ENCODE measurements at places on chromosomes 16 and 17.

GRCh38 chr17:14150619-14151018 lies 81.3 kb downstream of the COX10 start:
- no peak for DNase-seq

- no peak for DNase-seq
Measured at GRCh38 chr16:56689171-56689570, 6.9 kb downstream of the MT1X start.

- no peak for DNase-seq
Measured at GRCh38 chr17:60231234-60231633, 81.5 kb downstream of the CA4 start.

- no peak for DNase-seq
Measured at GRCh38 chr17:37842401-37842800, 81.8 kb upstream of the TBC1D3K start.

DNA sequence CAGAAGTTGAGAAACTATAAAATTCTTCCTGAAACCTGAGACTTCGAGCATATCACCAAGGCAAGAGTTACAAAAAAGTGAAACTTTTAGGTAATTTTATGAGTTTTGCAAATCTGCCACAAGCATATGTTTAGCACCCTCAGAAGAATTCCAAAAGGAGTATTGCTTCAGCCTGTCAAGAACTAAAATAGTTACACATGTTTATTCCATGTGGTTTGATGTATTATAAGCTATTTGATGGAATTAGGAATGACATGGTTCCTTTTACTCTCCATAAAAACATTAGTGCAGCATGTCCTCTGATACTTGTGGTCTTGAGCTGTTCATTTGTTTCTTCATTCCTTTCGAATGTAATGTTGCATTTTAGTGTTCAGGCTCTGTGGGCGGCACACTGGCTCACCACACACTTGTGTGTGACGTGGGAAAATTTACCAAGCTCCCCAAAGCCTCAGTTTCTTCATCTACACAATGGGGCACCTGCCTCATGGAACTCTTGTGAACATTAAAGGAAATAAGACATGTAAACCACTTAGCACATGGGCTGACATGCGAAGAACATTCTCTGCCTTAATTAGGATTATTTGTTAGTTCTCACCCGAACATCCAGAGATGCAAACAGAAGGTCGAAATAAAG lies 204.2 kb upstream of the FOXF1 start:
- DNase-seq: no peak

DNA sequence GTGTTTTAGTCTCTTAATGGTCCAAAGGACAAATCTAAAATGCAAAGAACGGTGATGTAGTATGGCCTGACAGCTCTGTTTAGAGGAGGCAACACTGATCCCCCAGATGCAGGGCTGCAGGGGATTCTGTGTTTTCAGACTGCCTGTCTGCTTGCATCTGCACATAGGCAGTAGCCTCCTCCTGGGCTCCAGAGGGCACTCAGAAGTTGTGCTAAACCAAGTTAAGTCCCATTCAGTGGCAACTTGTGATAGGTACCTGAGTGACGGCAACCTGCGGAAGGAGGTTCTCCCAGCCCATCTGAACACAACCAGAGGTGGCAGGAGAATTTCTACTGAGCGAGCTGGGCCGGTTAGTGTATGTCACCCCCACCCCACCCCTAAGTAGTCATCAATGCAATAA lies 9.9 kb downstream of the HAS3 start:
- DNase-seq: no peak

DNA sequence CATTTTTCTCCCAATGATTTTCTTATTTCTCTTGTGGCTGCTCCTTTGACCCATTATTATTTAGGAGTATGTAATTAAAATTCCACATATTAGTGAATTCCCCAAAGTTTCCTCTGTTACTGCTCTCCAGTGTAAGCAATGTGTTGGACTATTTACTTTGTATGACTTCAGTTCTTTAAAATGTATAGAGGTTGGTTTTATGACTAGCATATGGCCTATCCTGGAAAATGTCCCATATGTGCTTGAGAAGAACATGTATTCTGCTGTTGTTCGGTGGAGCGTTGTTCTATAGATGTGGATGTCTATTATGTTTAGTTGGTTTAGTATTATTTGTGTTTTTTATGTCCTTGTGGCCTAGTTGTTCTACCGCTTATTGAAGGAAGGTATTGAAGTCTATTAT lies 6.0 kb upstream of the NT5M start:
- DNase-seq: no peak

DNA sequence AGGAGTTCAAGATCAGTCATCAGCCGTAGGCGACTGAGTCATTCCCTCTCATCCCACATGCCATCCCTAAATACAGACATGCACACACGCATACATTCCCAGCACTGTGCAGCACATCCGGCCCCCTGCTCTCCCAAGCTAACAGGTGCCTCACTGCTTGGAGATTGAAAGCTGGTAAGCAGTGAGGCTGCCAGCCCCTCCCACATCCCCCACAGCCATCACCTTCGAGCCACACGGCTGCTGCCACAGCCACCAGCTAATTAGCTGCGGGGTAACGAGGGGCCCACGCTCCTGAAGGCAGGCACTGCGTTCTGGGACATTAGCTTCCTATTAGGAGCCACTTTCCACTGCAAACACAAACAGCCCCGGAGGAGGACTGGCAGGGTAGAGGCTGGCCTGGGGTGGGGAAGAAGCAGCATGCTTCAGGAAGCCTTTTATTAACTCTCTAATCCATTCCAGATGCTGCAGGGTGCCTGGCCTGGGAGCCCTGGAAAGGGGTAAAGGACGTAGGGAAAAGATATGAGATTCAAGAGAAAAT lies 179.6 kb downstream of the CCT6B start:
- no peak for DNase-seq

DNA sequence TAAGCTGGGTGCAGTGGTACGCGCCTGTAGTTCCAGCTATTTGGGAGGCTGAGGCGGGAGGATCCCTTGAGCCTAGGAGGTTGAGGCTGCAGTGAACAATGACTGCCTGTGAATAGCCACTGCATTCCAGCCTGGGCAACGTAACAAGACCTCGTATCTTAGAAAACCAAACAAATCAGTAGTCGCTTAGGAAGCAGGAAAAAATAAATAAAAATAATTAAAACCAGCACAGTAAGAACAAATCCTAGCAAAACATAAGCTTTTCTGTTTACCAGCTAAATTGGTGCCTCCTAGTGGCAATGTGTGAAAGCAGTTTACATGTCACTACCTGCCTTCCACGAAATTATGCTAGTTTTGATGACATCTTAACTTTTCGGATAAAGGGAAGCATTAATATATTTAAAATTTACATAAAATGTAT lies 1.3 kb downstream of the ARMC5 start:
- no peak for DNase-seq

- peak; percentile 87 for DNase-seq
Measured at GRCh38 chr16:84511180-84511800, 6.8 kb upstream of the MEAK7 start.

DNA sequence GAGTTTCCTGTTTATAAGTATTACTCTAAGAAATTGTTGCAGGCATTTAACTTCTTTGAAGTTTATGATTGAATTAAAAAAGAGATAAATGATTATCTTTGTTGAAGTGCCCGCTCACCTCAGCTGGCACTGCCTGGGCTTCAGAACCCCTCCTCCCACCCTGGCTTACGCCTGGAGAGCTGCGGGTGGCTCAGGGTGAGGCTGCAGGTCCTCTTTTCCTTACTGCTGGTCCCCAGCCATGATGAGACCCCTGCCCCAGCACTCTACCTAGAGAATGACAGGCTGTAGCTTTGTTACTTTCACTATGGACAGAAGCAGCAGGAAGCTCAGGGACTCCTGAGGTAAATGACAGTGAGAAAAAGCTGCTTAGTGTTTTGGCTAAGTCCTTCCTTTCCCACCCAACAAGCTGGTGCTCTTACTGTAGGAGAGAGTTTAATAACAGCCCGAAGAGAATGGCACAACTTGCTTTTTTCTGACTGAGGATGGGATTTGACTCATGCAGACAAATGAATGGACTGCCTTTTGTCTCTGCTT lies 62.1 kb downstream of the EPN2 start:
- DNase-seq: no peak

DNA sequence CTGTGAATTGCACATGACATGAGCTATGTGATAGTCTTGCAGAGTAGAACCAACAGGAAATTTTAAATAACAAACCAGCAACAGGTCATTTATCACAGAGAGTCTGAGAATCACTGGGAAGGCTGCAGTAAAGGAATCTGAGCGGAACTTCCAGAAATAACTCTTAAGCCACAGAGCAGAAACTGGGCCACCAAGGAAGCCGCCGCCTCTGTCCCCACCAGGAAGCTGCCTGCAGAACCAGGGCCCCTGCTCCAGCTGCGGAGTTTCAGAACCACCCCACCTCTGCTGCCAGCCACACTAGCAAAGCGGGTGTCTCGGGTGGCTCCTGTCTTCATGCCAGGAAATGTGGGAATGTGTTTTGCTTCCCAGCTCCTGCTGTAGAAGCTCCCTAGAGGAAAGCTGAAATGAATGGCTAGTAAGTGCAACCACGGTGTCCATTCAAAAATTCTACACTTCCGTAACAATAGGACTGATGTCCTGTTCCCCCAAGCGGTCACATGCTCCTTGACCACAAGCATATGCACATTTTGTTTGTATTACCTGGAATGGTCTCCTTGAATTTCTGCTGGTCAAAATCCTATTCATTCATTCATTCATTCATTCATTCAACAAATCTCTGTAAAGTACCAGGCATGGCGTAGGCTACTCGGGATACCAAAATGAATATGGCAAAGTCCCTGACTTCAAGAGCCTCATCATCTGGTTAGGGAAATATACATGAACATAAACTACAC lies 7.7 kb upstream of the ITPRIPL2 start:
- no peak for DNase-seq

DNA sequence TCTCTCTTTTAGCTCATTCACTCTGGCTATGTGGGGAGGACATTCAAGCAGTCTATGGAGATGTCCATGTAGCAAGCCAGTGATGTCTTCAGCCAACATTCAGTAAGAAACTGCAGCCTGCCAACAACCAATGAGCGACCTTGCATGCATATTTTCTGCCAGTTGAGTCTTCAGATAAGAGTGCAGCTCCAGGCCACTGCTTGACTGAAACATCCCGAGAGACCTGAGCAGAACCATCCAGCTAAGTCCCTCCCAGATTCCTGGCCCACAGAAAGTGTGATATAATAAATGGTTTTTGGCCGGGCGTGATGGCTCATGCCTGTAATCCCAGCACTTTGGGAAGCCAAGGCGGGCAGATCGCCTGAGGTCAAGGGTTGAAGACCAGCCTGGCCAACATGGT lies 10.5 kb upstream of the C17orf58 start:
- DNase-seq: no peak

DNA sequence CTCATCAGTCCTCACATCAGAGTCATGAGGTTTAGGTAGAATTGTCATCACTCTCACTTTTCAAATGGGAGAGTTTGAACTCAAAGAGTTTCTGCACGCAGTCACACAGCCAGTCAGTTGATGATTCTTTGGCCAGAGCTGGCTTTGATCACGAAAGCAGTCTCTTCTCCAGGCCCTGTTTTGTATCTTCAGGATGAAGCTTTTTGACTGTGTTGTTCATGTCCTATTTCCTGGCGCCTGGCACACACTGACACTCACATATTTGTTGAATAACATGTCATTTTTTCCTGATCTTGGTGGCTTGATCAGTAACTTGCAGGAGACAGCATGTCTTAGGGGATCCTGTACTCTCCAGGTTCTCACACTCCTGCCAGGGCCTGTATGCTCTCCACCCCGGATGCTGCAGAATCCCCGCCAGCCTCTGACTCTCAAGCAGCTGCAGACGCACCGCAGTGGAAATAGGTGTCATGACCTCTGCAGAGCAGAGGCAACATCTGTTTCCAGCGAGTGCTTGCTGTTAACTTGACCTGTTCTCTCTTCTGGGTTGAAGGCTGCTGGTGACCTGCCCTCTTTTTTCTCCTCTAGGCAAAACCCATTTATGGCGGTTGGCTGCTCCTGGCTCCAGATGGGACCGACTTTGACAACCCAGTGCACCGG lies 33.0 kb downstream of the MPRIP start:
- DNase-seq: no peak

DNA sequence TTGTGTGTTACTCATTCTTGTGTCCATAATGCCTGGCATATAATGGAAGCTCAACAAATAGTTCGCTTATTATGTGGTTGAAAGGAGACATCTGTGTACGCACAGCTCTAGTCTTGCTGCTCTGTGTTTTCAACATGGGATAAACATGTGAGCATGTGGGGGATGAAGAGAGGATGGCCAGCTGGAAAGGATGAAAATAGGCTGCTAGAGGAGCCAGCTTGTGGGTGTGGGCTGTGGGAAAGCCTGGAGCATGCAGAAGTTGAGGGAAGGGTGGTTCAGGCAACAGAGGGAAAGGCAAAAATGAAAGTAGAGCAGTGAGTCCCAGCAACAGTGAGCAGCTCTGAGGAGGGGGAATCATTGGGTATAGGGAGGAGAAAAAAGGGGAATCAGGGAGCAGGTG lies 324.6 kb upstream of the CDH11 start:
- DNase-seq: no peak
